Activated CD8-positive, alpha-beta memory T cell treated with anti-CD3 and anti-CD28 coated beads for 36 hours (primary cell): ENCODE measurements at places on chromosomes 13 and 19. TPM values are rescaled to one million over a fixed set of nuclear protein-coding genes. Genes with fewer than 3 reads are reported as not detected.

Gene ZNF486
- 13.2 TPM for total RNA-seq

Gene KLHL26
- total RNA-seq = 11.8 TPM

Gene NXNL1
- total RNA-seq = not detected

Gene ZNF491
- total RNA-seq = 0.89 TPM

Gene CHAMP1
- 42.0 TPM for total RNA-seq

Gene ZNF528
- 7.4 TPM for total RNA-seq

Gene MYPOP
- 5.9 TPM for total RNA-seq

Gene GIPR
- 2.8 TPM for total RNA-seq

Gene KLK4
- not detected for total RNA-seq

Gene RBM26
- total RNA-seq = 64.7 TPM

Gene GPR108
- 74.7 TPM for total RNA-seq

Gene NAPSA
- 40.8 TPM for total RNA-seq

Gene RNF225
- 0.99 TPM for total RNA-seq

Gene NKG7
- total RNA-seq = 848 TPM

Gene CPAMD8
- total RNA-seq = not detected

Gene C19orf47
- total RNA-seq = 25.9 TPM

Gene VSTM1
- total RNA-seq = not detected

Gene ZNF681
- total RNA-seq = 4.2 TPM
